Nasal cavity respiratory epithelium epithelial cell of viscerocranial mucosa (primary cell): ENCODE measurements at places on chromosomes 6 and 20. TPM values are rescaled to one million over a fixed set of nuclear protein-coding genes. Genes with fewer than 3 reads are reported as not detected.

Gene BPIFA1
- 24.0 TPM in 1 of 2 replicates, not detected in the other for total RNA-seq

Gene CCN6
- total RNA-seq: not detected in 2 replicates

Gene HFE
- total RNA-seq: 1.4 and 8.8 TPM in 2 replicates

Gene HLA-DQB2
- total RNA-seq: not detected in 2 replicates

Gene SPDEF
- total RNA-seq: 1.4 and 2.1 TPM in 2 replicates

Gene TRIM40
- total RNA-seq: not detected in 2 replicates

Gene SULF2
- total RNA-seq: 46.8 and 540 TPM in 2 replicates

Gene CST2
- total RNA-seq: 0.14 TPM in 1 of 2 replicates, not detected in the other

Gene PTPRA
- total RNA-seq: 26.7 and 45.3 TPM in 2 replicates

Gene HDGFL1
- not detected in 2 replicates for total RNA-seq

Gene GZF1
- total RNA-seq: 43.7 and 56.4 TPM in 2 replicates

Gene CRYBG1
- 58.4 and 99.2 TPM in 2 replicates for total RNA-seq

Gene ECT2L
- total RNA-seq: 0.07 and 0.34 TPM in 2 replicates

Gene PNLDC1
- total RNA-seq: 0.07 TPM in 1 of 2 replicates, not detected in the other

Gene PROKR2
- not detected in 2 replicates for total RNA-seq

Gene WFDC12
- total RNA-seq: 8.9 TPM in 1 of 2 replicates, not detected in the other

Gene GSTA3
- total RNA-seq: not detected in 2 replicates

Gene CENPW
- 1.4 and 1.6 TPM in 2 replicates for total RNA-seq

Gene SPATA2
- 1.7 and 4.4 TPM in 2 replicates for total RNA-seq

Gene TNF
- total RNA-seq: under 0.01 and 0.07 TPM in 2 replicates

Gene SAMD3
- total RNA-seq: not detected in 2 replicates

Gene GPR63
- total RNA-seq: 0.68 and 1.2 TPM in 2 replicates

Gene GLP1R
- total RNA-seq: not detected in 2 replicates

Gene SLC32A1
- total RNA-seq: not detected in 2 replicates

Gene OPN5
- under 0.01 TPM in 1 of 2 replicates, not detected in the other for total RNA-seq

Gene ADGB
- total RNA-seq: not detected in 2 replicates

Gene DSTN
- total RNA-seq: 311 and 337 TPM in 2 replicates
